Progenitor cell of endocrine pancreas (in vitro differentiated cells): ENCODE measurements at places on chromosomes 5 and 9.

DNA sequence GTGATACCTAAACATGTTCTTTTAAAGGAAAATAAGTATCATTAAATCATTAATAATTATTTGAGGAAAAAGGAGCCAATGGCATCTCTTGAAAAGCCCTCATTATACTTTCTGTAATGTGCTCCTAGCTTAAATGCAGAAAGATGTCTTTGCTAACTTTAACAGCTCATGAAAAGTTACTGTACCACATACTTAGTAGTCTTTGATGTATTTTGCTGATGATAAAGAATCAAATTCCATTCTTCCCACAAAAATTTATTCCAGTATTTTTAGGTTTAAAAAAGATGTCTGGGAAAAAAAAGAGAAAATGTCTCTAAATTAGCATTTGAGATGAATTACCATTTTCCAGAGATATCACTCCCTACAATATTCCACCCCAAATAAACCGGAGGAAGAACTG is 112.5 kb downstream of the PPP2R2B start:
- no peak for DNase-seq

- no peak for DNase-seq
Observed at GRCh38 chr5:123543438-123543837, 31.5 kb downstream of the CSNK1G3 start.

DNA sequence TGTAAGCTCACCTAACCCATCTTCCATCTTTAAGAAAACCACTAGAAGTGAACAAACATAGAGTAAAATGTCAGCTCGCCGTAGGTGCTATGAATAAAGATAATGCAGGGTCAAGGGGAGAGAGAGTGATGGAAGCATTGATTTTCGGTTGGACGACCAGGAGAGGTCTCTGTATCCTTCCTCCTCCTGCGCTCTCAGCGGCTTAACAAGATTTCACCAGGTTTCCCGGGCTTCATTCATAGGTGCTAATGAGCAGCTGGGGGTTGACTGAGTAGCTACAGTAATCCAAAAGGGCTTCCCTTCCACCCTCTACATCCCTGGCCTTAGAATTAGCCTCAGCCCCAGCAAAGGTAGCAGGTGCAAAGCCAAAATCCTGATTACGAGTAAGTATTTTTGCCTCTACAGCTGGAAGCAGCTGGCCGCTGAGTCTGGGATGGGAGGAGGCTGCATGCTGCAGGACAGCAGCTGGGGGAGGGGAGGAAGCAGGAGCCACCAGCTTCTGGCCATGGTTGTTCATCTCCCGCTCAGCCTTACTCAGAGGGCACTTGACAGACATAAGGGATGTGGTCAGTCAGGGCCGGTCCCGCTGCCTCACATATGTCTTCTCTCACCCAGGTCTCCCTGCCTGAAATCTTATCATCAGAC is 112.0 kb upstream of the IL12B start:
- no peak for DNase-seq

DNA sequence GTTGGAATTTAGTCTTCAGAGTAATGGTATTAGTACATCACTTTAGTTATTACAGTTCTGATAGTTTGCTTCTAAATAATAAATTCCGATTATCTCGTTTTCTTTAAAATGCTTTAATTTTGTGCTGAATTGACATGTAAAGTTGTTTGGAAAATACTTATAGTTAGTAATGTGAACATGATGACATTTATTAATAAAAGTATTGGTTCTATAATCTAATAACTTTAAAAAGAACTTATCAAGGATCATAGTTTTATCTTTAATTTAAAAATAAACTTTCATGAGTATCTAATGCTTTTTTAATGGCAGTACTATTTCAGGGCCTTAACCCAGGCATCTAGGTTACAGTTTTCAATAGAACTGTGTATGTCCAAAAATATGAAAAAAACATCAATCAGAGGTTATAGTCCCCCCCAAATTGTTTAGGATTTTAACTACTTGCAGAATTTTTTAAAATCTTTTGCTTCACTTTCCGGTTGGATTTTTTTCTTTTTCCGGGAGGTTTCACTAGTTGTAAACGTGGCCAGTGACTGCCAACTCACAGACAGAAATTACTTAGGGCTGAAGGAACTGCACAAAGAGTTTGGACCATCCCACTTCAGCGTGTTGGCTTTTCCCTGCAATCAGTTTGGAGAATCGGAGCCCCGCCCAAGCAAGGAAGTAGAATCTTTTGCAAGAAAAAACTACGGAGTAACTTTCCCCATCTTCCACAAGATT is 680 bp downstream of the GPX8 start:
- no peak for DNase-seq

- DNase-seq, result no peak
Observed at GRCh38 chr5:123628860-123629544, 117.0 kb downstream of the CSNK1G3 start.
